Forelimb muscle (tissue), 1 donor: ENCODE measurements at places on chromosomes 1 and 21. TPM values are rescaled to one million over a fixed set of nuclear protein-coding genes. Genes with fewer than 3 reads are reported as not detected.

The SLC22A15 gene
- polyA plus RNA-seq, result 0.62 TPM

The SAMD13 gene
- 10.4 TPM for polyA plus RNA-seq

The PTGFR gene
- 27.1 TPM for polyA plus RNA-seq

The HES4 gene
- 19.9 TPM for polyA plus RNA-seq
